ENCODE measurements at places on chromosomes 13 and 19. TPM values are rescaled to one million over a fixed set of nuclear protein-coding genes. Genes with fewer than 3 reads are reported as not detected.

OBI1 gene
- 26.8 TPM for polyA plus RNA-seq

SOX21 gene
- 0.14 TPM for polyA plus RNA-seq

RYR1 gene
- polyA plus RNA-seq: 4.8 TPM

CCDC70 gene
- polyA plus RNA-seq: not detected

DHDH gene
- 11.6 TPM for polyA plus RNA-seq

TLE6 gene
- 8.1 TPM for polyA plus RNA-seq

ZNF418 gene
- 21.9 TPM for polyA plus RNA-seq

ANGPTL4 gene
- polyA plus RNA-seq: 1.9 TPM

TTC9B gene
- not detected for polyA plus RNA-seq

REEP6 gene
- 16.0 TPM for polyA plus RNA-seq

ANGPTL8 gene
- polyA plus RNA-seq: 0.59 TPM

SIGLEC5 gene
- 0.22 TPM for polyA plus RNA-seq

MZF1 gene
- 29.4 TPM for polyA plus RNA-seq

FGF14 gene
- 1.3 TPM for polyA plus RNA-seq

TMEM255B gene
- 7.6 TPM for polyA plus RNA-seq

VSIG10L gene
- 4.3 TPM for polyA plus RNA-seq

CABP5 gene
- 0.10 TPM for polyA plus RNA-seq

NLRP9 gene
- polyA plus RNA-seq: 0.05 TPM

ISOC2 gene
- 40.2 TPM for polyA plus RNA-seq

LIM2 gene
- polyA plus RNA-seq: 0.47 TPM

ADAMTSL5 gene
- 1.3 TPM for polyA plus RNA-seq

ZFP30 gene
- polyA plus RNA-seq: 19.0 TPM

PSG2 gene
- not detected for polyA plus RNA-seq

FOSB gene
- 14.2 TPM for polyA plus RNA-seq

CLEC4G gene
- not detected for polyA plus RNA-seq
